Activated CD8-positive, alpha-beta memory T cell treated with anti-CD3 and anti-CD28 coated beads for 1 hour (primary cell): ENCODE measurements at places on chromosomes 3 and 15.

- DNase-seq, result no peak
Measured at GRCh38 chr3:71998995-71999673, 214.2 kb upstream of the PROK2 start.

- no peak for DNase-seq
Measured at GRCh38 chr15:37093480-37094332, 6.6 kb downstream of the MEIS2 start.

GRCh38 chr3:35705904-35706303 is 66.6 kb downstream of the ARPP21 start:
- DNase-seq, result no peak

- no peak for DNase-seq
Measured at GRCh38 chr3:40310705-40311104, 1.2 kb downstream of the EIF1B start.

DNA sequence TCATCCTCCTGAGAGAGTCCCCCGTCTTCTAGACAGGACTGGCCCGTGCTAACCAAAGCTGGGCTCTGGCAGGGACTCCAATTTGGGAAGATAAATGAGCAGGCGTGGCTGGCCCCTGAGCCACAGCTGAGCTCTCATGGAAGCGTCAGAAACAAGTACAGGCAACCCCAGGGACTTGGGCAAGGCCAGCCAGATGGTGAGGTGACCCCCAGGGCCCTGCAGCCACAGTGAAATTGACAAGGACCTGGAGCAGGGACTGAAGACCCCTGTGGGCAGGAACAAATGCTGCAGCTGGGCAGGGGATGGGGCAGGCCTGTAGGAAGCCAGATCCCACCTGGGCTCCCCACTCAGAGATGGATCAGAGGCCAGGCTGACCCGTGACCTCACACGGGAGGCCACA is 32.8 kb upstream of the CGNL1 start:
- no peak for DNase-seq
